SW 1271 (cell line): ENCODE measurements at places on chromosomes 2 and 18.
A peak's percentile ranks its signal among the peaks of the same experiment; 100 is the strongest.

GRCh38 chr18:76985156-76985950 lies 147.2 kb downstream of the MBP start:
- no peak for DNase-seq

GRCh38 chr18:6606411-6607085 lies 123.0 kb upstream of the ARHGAP28 start:
- no peak for DNase-seq

GRCh38 chr18:31996007-31996406 lies 22.6 kb upstream of the RNF125 start:
- DNase-seq = no peak

DNA sequence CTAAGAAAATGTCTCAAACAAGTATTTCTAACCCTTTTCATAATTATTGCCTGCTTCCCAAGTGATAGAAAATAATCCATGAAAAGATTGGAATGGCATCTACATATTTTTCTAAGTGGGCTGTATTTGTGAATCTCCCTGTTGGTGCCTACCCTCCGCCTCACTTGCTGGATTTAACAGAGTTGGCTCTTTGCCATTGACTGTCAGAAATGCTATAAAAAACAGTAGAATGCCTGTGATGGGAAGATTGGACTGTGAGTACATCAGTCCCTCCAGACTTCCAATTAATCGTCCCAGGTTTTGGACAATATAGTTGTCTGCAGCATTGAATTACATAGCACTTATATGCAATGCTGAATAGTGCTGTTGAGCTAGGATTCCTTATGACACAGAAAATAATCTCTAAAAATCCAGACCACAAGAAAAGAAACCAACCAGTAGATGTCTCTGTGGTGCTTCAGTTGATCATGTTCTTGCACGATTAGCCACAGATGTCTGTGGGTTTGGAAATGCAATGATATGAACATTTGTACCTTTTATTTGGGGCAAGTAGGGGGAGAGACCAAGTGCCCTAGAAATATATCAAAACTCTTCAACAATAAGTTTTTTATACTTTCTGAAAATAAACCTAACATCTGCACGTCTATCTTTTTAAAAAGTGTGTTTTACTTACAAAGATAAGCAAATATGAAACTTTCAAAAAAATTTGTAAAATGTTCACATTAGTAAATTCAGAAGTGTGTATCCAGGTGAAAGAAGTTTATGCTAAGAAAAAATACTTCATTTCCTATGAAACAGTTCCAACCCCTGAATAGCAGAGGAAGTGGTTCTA lies 88.5 kb downstream of the DYNAP start:
- DNase-seq = peak; percentile 1

DNA sequence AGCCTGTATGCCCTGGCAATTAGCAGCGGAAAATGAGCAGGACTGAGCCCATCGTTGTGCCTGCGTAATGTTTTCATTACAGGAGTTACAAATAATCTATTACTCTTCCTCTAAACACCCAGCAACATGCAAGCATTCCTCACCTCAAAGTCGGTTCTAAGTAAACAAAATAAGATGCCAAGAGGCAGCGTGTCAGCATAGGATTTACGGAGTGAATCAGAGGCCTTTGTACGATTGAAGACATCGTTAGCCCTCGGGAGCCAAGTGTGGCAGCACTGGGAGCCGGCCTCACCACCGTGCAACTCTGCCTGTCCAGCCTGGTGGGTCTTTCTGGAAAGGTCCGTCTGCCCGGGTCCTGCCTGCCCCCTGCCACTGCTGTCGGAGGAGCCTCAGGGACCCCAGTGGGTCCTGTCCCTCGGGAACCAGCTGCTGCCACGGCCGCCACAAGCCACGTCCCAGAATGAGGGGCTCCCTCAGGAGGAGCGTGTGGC lies 80.1 kb upstream of the CTDP1 start:
- no peak for DNase-seq

DNA sequence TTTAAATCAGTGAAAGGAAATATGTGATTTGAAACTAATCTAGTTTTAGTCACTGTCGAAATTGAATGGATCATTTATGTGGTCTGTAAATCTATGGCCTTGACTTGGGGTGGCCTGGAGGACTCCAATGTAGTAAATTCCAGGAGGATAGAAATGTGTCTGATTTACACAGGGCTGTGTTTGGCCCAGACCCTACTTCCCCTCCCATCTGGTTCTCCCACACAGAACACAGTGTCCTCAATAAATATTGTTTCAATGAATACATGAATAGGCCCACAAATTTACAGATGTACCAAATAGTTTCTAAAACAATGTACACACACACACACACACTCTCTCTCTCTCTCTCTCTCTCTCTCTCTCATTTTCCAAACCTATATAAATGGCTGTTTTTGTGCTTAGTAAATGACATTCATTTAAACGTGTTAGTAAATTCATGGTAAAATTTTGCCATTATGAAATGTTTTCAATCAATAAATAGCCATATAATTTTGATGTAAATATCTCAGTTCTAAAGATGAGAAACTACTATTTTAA lies 1.9 kb downstream of the CCDC68 start:
- no peak for DNase-seq

GRCh38 chr2:160075171-160075570 lies 12.8 kb upstream of the PLA2R1 start:
- no peak for DNase-seq

- no peak for DNase-seq
These were observed 335.5 kb upstream of the SPRED2 start for GRCh38 chr2:65767946-65768345.

- no peak for DNase-seq
These were observed 9.3 kb upstream of the AGBL5 start for GRCh38 chr2:27042159-27042661.

GRCh38 chr2:117523267-117523666 lies 291.2 kb upstream of the DDX18 start:
- DNase-seq = no peak

DNA sequence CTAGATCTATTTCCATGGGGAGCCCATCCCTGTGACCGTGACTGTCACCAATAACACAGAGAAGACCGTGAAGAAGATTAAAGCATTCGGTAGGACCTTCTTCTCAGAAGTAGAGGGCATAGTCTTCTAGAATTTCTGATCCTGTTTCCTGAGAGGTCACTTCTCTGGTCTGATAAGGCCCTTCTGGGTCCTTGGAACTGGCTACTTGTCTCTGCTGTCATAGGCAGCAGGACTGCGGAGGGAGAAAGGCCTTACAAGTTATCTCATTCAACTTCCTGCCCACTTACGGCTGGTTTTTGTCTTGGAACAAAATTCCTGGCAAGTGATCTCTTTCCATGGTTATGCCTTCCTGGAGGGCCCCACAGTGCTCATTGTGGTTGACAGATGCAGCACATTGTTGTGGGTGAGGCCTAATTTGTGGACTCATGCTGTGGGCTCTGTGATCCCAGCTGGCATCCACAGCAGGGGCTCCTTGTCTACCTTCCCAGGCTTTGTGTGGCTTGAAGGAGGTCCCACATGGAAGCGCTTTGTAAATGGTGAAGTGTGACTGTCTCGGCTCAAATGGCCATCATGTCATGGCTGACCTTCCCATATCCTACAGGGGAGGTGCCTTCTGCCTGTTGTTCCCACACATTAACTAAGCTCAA lies 22.0 kb downstream of the SAG start:
- no peak for DNase-seq

DNA sequence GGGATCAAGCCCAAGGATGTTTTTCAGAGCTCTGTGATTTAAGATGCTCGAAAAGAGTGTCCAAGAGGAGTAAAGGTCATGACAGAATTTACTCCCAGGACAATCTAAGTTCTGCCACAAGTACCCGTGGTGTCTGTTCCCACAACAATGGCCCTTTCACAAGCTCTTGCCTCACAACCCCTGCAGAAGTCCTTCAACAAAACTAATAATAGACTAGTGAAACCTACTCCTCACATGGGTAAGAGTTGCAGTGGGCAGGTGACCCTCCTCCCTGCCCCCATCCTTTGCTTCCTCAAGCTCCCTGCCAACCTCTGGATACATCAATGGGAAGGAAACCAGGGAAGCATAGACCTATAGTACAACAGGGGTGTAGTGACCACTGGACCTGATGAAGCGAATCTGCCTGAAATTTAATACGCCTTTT lies 34.9 kb downstream of the PTCD3 start:
- no peak for DNase-seq

- DNase-seq = peak; percentile 53
These were observed 99.4 kb upstream of the RND3 start for GRCh38 chr2:150586858-150587257.

- DNase-seq = no peak
These were observed 797.0 kb downstream of the TDRD15 start for GRCh38 chr2:21920721-21921120.

DNA sequence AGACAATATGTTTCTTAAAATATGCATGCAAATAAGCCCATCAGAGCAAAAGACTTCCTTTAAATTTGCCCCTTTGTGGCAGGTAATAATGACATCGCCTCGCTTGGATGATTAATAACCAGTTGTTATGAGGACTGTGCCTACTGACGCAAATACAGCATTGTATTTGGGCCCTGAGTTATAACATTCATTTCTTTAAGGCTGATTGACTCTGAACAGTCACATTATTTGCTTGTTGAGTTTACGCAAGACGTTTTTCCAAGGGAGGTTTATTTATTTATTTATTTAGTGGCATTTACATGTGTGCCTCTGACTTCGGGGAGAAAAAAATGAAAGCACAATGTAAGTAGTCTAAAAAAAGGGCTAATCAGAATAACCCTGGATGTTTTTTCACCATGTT lies 88.3 kb downstream of the SLC8A1 start:
- no peak for DNase-seq

DNA sequence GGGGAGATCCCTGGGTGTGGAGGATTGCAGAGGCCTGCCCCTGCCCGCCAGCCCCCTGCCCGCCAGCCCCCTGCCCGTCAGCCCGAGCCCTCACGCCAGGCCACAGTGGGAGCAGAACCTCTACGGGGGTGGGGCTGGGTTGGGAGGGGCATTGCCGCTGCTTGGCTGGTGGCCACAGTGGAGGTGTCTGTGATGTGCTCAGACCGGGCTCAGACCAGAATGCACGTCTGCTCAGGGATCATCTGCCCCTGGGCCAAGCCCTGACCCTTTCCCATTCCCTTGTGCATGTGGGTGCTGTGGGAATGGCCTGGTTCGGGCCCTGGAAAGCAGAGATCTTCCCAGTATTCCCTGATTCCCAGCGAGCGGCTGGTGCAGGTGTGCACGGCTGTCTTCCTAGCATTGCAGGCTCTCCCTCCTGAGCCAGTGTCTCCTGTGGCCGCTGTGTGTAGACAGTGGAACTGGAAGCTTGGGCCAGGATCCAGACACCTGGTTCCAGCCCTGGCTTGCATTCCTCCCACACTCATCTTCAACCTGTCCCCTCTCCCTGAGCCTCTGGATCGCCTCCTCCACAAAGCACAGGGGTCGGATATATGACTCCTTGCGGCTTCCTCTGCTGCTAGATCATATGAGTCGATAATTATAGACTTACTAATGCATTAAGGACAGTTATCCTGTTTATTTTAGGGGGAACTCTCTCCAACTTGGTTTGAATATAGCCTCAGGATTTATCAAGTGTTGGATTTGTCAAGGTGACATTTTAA lies 161.6 kb downstream of the LDLRAD4 start:
- no peak for DNase-seq

GRCh38 chr18:77057006-77057395 lies 75.6 kb downstream of the MBP start:
- no peak for DNase-seq

DNA sequence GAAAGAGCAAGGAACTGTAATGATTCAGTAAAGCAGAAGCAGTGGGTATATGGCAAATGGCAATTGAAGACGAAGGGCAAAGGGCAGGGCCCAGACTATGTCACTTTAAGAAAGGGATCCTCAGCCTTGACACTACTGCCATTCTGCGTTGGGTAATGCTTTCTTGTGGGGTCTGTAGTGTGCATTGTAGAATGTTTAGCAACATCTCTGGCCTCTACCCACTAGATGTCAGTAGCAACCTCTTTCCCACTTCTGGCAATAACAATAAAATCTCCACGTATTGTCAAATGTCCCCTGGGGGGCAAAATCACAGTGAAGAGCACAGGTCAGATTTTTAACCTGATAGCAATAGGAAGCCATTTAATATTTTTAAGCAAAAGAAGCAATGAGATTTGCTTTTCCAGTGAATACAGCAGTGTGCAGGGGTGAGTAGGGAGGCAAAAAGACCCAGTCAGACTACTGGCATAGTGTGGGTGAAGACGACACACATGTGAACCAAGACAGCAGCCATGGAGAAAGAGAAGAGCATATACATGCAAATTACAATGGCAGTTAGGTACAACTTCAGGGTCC lies 209.5 kb downstream of the DYM start:
- no peak for DNase-seq

DNA sequence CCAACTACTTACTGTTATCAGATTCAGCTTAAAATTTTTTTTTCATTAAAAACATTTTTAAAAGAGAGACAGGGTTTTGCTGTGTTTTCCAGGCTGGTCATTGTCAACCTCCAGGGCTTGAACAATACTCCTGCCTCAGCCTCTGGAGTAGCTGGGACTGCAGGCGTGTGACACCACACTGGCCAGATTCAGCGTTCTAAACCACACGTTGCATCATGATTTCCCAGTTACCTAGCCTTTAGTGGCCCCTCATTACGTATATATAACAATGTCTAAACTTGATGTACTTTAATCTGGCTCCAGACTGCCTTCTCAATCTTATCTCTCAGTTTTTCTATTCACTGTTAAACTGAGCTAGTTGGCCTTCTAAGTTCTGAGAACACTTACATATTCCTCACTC lies 89.6 kb downstream of the COMMD1 start:
- DNase-seq = no peak

DNA sequence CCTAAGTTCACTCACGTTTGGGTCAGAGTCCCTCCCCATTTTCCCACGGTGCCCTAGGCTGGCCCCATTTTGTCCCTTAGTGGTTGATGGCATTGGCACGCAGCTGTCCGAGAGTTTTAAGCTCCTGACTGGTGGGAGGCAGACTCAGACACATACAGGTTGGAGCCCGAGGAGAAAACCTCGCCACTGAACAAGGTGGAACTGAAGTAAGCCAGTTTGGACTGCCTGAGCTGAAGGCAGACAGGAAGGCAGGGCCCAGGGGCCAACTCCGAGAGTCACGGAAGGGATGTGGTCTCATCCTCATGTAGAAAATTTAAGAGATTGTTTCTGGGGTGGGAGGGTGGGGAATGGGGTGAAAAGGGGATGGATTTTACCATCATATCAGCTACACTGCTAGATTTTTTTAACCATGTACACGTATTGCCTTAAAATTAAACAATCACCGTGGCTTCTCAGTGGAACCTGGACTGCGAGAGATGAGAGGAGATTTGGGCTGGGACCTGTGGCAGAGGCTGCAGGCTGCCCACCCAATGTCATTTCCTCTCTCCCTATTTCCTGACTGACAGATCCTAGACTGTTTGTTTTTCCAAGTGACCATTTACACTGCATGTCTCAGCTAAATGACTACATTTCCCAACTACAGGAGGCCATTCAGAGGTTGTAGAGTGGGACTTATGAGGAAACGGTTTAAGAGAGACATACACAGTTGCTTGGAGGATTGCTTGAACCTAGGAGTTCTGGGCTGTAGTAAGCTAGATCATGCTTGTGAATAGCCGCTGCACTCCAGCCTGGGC lies 19.4 kb upstream of the NMUR1 start:
- no peak for DNase-seq

- DNase-seq = peak; percentile 80
These were observed 2.1 kb downstream of the NABP1 start for GRCh38 chr2:191679818-191680600.

- no peak for DNase-seq
These were observed 99.7 kb upstream of the OTOS start for GRCh38 chr2:240240017-240240734.
